ENCODE measurements at places on chromosomes 3 and 15.

DNA sequence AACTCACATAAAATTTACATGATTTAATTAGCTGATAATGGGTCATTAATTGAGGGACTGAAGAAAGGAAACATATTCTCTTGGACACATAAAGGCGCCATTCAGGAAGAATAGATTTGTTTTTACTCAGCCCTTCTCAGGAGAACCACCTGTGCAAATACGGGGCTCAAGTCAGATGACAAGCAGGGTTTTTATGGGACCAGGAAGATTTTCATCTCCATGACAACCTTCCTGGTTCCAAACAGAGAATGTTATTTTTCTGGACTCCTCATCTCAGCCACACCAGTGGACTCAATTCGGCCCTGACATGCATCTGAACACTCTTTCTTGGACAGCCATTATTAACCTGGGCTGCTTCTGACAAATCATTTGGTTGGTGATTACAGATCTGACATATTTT lies 120.5 kb downstream of the PDZRN3 start:
- DNase-seq = no peak

DNA sequence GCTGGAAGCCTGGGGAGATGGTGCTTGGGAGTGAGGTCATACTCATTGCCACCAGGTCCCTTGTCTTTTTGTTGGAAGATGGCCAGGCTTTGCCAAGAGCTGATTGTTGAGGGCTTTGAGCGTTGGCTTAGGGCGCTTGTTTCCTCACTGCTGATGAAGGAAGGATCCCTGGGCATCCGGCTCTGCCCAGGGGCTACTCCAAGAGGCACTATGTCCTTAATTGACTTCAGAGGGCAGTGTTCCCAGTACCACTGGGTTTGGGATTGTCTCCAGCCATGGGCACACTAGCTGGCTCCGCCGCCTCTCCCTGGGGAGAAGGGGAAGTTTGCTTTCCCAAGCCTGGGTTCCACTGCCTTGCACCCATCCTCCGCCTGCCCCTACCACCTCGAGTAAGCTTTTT lies 57.2 kb upstream of the RGMA start:
- DNase-seq = no peak

GRCh38 chr15:92451225-92451825 lies 57.6 kb downstream of the ST8SIA2 start:
- DNase-seq = no peak

DNA sequence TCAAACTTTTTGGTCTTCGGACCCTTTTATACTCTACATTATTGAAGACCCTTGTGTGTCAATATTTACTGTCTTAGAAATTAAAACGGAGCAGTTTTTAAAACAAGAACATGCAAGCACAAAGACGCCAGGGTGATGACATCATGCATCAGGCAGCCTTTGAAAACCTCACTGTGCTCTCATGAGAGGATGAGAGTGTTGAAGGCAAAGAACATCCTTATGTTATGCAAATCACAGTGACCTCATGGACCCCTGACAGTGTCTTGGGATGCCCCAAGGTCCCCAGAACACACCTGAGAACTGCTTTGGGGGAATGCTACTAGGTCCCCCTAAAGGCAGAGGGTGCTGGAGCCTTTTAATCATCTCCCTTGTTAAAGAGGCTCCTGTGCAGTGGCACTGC lies 51.6 kb downstream of the CHDH start:
- DNase-seq = no peak

- DNase-seq = no peak
These were observed 146.1 kb downstream of the SUCNR1 start for GRCh38 chr3:152019508-152019907.

DNA sequence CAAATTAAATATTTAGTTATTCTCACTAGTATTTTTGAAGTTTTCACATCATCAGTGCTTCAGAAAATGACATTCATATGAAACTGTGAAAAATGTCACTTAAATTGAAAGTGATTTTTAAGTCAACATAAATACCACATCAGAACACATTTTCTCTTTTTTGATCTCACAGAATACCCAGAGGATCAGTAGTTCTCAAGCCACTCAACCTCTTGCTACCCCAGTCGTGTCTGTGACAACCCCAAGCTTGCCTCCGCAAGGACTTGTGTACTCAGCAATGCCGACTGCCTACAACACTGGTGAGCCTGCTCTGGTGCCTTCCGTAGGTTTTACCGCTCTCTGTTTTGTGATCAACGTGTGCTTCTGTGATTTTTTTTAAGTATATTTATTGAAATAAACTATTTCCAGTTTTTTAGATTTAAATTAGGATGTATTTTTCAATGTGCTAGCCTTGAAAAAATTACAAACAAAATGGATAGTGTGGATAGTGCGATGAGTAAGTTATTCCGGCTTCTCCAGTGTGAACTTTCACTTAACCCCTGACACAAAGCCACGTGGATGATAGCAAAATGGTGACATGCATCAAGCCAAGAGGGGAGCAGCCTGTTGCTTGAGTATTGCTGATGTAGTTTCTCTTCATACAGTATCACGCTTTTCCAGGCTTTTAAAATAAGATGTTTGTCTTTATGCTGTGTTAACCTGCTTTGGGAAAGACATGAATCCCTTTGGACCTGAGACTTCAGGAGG lies 26.5 kb downstream of the LYSMD4 start:
- DNase-seq = peak; percentile 51

- no peak for DNase-seq
These were observed 4.7 kb downstream of the RNF111 start for GRCh38 chr15:58992181-58992580.

DNA sequence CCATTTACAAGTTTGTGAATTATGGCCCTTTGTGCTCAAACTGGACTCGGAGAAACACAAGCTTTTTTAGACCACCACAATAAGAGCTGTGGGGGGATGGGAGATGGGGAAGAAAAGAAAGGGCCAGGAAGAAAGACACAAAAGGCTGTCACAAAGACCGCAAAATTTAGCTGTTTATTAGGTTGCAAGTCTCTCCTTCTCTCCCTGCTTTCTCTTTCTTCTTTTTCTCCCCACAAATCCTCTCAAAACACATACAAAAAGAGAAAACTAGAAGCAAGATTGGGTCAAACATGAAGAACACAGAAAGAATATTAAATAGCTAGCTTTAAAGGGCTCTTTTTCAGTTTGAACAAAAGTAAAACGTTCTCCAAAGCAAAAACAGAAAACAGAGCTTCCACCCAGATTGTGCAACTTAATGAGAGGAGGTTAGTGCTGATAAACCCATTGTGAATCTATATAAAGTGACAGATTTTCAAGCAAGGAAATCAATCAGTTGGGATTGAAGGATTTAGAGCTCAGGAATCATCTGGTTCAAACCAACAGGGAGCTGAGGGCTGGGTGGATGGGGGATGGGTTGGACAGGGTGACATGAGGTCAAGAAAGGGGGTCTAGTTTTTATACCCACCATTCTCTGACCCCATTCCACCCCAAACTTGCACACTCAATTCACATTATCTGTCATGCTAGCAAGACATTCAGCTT lies 87.3 kb downstream of the DHX30 start:
- DNase-seq = no peak

DNA sequence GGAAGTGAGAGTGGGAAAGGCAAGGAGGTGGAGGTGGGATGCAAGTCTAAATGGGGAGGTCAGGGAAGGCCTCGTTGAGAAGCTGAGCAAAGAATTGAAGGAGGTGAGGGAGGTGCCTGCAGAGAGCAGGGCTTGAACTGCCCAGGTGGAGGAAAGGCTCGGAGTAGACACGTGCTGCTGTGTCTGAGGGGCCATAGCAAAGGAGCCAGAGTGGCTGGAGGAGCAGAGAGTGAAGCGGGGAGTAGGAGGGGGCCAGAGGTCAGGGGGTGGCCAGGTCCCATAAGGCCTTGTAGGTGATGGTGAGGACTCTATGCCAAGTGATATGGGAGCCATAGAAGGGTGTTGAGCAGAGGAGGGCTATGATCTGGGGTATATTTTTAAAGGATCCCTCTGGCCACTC lies 21.4 kb upstream of the HRH1 start:
- DNase-seq = no peak

DNA sequence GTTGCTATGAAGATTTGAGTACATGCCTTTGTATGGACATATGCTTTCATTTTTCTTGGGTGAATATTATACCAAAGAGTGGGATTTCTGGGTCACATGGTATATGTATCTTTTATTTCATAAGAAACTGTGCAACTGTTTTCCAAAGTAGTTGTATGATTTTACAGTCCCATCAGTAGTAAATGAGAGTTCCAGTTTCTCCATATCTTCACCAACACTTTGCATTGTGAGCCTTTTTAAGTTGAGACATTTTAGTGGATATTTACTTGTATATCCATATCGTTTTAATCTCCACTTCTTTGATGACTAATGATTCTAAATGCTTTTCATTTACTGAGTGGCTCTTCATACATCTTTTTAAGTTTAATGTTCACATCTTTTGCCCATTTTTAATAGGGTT lies 20.3 kb downstream of the MEF2A start:
- no peak for DNase-seq

- DNase-seq = no peak
These were observed 52.9 kb upstream of the BCL6 start for GRCh38 chr3:187798126-187798525.
